ENCODE measurements at places on chromosomes 6 and 20. TPM values are rescaled to one million over a fixed set of nuclear protein-coding genes. Genes with fewer than 3 reads are reported as not detected.

- H3K36me3 ChIP-seq = peaks cover 40% of the 10 kb centered on the region
- H3K4me1 ChIP-seq = peaks cover 40% of the 10 kb centered on the region
- peak overlapping the region; percentile 98 for H3K4me3 ChIP-seq
- DNase-seq = peak; percentile 39
- H3K27me3 ChIP-seq = no peaks in the 10 kb centered on the region
These were observed 880 bp downstream of the ADNP start for GRCh38 chr20:50930139-50930975.

GRCh38 chr6:96520171-96521115 is 1.2 kb upstream of the UFL1 start:
- no peaks in the 10 kb centered on the region for H3K27me3 ChIP-seq
- no peak for DNase-seq
- H3K4me3 ChIP-seq = peak overlapping the region; percentile 98
- H3K4me1 ChIP-seq = peaks cover 15% of the 10 kb centered on the region
- peak overlapping the region; percentile 38 for H3K27ac ChIP-seq

DNA sequence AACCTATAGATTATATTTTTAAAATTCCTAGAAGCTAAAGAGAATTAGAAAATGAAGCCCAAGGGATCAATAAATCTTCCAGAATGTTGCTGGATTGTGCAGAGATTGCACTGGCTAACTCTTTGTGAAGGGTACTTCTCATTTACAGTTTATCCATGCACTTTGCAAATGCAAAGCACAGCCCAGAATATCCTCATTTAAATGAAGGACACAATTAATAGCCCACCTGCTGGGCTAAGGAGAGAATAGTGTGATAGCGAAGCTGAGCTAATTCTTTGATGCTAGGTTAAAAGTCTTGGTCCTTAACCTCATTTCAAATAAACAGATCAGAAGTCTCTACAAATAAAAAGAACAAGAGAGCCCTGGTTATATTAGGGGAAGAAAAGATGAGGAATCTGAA is 72.5 kb downstream of the SMPDL3A start:
- no peaks in the 10 kb centered on the region for H3K36me3 ChIP-seq
- DNase-seq = no peak
- peaks cover 2% of the 10 kb centered on the region for H3K27me3 ChIP-seq
- no peak overlapping the region for H3K27ac ChIP-seq

GRCh38 chr6:97316978-97317377 is 34.0 kb upstream of the MMS22L start:
- H3K36me3 ChIP-seq = no peaks in the 10 kb centered on the region
- no peak overlapping the region for H3K4me3 ChIP-seq
- H3K27me3 ChIP-seq = no peaks in the 10 kb centered on the region
- no peak for DNase-seq

- no peak overlapping the region for H3K4me3 ChIP-seq
- H3K27ac ChIP-seq = no peak overlapping the region
- no peaks in the 10 kb centered on the region for H3K36me3 ChIP-seq
- H3K27me3 ChIP-seq = peaks cover 9% of the 10 kb centered on the region
These were observed 16.8 kb downstream of the SIRPA start for GRCh38 chr20:1912053-1912452.

GRCh38 chr6:45185403-45186251 is 142.5 kb upstream of the RUNX2 start:
- no peaks in the 10 kb centered on the region for H3K36me3 ChIP-seq
- no peak overlapping the region for H3K4me3 ChIP-seq
- H3K4me1 ChIP-seq = peaks cover 27% of the 10 kb centered on the region
- no peak overlapping the region for H3K27ac ChIP-seq

- H3K4me1 ChIP-seq = peaks cover 35% of the 10 kb centered on the region
- H3K27me3 ChIP-seq = peaks cover 79% of the 10 kb centered on the region
- H3K4me3 ChIP-seq = peak overlapping the region; percentile 80
- H3K36me3 ChIP-seq = peaks cover 24% of the 10 kb centered on the region
- DNase-seq = no peak
- H3K27ac ChIP-seq = no peak overlapping the region
These were observed 2.2 kb downstream of the TFAP2A start for GRCh38 chr6:10412461-10413261.

GRCh38 chr20:62241506-62241905 is 3.2 kb downstream of the OSBPL2 start:
- H3K27ac ChIP-seq = peak overlapping the region; percentile 46
- no peak for DNase-seq
- H3K27me3 ChIP-seq = no peaks in the 10 kb centered on the region
- no peak overlapping the region for H3K4me3 ChIP-seq
- H3K36me3 ChIP-seq = no peaks in the 10 kb centered on the region
- peaks cover 47% of the 10 kb centered on the region for H3K4me1 ChIP-seq

- DNase-seq = no peak
- H3K4me3 ChIP-seq = no peak overlapping the region
- H3K27me3 ChIP-seq = no peaks in the 10 kb centered on the region
- peaks cover 5% of the 10 kb centered on the region for H3K4me1 ChIP-seq
- no peak overlapping the region for H3K27ac ChIP-seq
- H3K36me3 ChIP-seq = no peaks in the 10 kb centered on the region
These were observed 32.9 kb downstream of the PNLDC1 start for GRCh38 chr6:159832946-159833345.

DNA sequence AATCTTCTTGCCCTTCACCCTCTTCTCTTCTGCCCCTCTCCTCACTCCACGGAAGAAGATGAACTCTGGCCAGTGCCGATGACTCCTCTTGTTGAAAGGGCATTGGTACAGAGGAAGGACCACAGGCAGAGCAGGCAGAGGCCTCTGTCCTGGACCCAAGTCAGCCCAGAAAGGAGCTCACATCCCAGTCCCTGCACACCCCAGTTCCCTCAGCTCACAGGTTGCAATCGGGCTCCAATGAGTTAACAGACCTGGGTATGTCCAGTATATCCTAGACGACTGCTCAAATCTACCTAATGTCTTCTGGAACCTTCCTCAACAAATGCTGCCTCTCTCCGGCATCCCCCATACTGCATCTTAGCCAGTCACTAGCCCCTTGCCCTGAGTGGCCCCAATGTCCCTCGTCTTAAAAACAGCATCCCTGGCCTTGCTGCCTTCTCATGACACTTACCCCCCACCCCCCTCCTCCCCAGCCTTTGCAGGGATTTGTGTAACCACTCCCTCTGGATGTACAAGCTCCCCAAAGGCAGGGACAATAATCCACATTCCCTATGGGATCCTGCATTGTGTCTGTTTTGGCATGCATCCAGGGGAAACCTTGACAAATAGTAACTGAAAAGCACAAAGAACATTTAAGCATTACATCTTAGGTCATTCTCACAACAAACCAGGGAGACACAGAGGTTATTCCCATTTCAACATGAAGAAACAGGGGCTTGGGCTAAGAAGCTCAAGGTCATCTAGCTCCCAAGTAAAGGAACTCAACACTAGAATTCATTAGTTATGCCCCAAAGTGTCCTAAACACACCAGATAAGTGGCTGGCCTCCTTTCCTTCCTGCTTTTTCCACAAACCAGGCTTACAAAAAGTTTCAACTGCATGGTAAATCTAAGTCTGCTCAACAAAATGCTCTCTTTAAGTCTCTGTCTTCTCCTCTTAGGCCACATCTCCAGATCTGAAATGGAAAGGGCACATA is 45.1 kb downstream of the TRERF1 start:
- H3K27me3 ChIP-seq = no peaks in the 10 kb centered on the region
- DNase-seq = no peak
- no peak overlapping the region for H3K4me3 ChIP-seq

- no peaks in the 10 kb centered on the region for H3K36me3 ChIP-seq
- DNase-seq = no peak
- H3K4me3 ChIP-seq = no peak overlapping the region
- H3K4me1 ChIP-seq = no peaks in the 10 kb centered on the region
- no peak overlapping the region for H3K27ac ChIP-seq
These were observed 18.6 kb upstream of the NKAIN2 start for GRCh38 chr6:123785039-123785438.

DNA sequence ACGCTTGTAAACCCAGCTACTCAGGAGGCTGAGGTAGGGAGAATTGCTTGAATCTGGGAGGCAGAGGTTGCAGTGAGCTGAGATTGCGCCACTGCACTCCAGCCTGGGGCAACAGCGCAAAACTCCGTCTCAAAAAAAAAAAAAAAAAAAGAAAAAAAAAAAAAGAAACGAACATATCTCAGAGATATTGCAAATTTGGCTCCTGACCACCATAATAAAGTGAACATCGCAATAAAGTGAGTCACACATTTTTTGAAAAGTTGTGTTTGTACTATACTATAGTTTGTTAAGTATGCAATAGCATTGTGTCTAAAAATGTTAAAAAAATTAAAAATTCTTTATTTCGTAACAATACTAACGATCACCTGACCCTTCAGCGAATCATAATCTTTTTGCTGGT is 13.3 kb downstream of the RSPH9 start:
- H3K27ac ChIP-seq = no peak overlapping the region
- no peak for DNase-seq
- peaks cover 8% of the 10 kb centered on the region for H3K4me1 ChIP-seq

GRCh38 chr6:89542866-89543265 is 95.7 kb downstream of the LYRM2 start:
- H3K36me3 ChIP-seq = no peaks in the 10 kb centered on the region
- DNase-seq = no peak
- no peaks in the 10 kb centered on the region for H3K27me3 ChIP-seq
- H3K27ac ChIP-seq = no peak overlapping the region

DNA sequence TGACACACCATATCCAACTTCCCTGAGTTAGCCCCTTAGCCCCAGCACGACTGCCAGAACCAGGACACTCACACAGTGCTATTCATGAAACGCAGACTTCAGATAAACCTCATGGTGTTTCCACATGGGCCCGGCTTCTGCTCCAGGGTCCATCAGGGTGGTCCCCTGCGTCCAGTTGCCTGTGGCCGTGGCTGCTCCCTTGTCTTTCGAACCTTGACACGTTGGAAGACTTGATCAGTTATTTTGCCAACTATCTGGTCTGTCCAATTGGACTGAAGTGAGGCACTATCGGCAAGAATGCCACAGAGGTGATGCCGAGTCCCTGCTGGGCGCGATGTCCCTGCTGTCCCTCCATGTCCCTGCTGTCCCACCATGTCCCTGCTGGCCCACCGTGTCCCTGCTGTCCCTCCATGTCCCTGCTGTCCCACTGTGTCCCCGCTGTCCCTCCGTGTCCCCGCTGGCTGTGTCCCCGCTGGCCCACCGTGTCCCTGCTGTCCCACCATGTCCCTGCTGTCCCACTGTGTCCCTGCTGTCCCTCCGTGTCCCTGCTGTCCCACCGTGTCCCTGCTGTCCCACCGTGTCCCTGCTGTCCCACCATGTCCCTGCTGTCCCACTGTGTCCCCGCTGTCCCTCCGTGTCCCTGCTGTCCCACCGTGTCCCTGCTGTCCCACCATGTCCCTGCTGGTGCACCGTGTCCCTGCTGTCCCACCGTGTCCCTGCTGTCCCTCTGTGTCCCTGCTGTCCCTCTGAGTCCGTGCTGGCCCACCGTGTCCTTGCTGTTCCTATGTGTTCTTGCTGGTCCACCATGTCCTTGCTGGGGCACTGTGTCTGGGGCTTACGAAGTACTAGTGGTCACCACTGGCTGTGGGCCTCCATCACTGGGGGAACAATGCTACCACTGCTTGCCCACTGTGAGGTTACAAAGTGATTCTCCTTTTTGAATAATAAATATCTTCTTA is 251.4 kb downstream of the DLL1 start:
- no peaks in the 10 kb centered on the region for H3K4me1 ChIP-seq
- no peak overlapping the region for H3K27ac ChIP-seq
- H3K27me3 ChIP-seq = no peaks in the 10 kb centered on the region
- DNase-seq = no peak
- H3K4me3 ChIP-seq = no peak overlapping the region
- H3K36me3 ChIP-seq = peaks cover 3% of the 10 kb centered on the region

DNA sequence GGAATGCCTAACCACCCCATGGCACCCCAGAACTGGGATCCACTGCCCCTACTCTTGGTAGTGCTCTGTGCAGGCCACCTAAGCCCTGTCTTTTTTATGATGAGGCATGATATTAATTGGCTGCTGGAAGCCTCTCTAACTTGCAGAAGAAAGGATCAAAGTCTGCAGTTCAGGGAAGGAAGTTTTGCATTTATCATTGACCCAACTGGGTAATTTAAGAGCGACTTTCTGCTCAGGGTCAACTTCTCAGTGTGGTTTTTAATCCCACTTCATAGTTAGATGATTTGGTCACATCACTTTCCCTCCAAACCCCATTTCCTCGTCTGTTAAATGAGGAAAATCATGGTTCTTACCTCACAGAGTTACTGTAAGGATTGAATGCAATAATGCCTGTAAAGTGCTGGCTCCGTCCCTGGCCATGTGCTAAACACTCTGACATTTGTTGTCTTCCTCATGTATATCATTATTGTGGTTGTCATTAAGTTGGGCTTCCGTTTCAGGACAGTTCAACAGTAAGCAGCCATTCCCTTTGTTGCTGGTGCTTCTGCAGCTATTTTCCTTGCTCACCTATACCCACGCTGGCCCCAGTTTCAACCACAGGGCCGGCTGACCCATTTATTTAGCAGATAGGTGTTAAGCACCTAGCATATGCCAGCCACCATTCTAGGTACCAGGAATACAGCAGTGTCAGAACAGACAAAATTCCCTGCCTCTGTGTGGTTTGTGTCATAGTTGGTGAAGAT is 14.2 kb downstream of the E2F3 start:
- no peak overlapping the region for H3K27ac ChIP-seq
- no peak overlapping the region for H3K4me3 ChIP-seq
- DNase-seq = peak; percentile 22
- no peaks in the 10 kb centered on the region for H3K27me3 ChIP-seq

- no peaks in the 10 kb centered on the region for H3K36me3 ChIP-seq
- H3K27me3 ChIP-seq = peaks cover 26% of the 10 kb centered on the region
- H3K4me3 ChIP-seq = no peak overlapping the region
- no peaks in the 10 kb centered on the region for H3K4me1 ChIP-seq
- H3K27ac ChIP-seq = no peak overlapping the region
These were observed 101.5 kb downstream of the SYCP2 start for GRCh38 chr20:59831916-59832270.

GRCh38 chr6:18753076-18753475 is 365.9 kb downstream of the RNF144B start:
- H3K27ac ChIP-seq = no peak overlapping the region
- no peak overlapping the region for H3K4me3 ChIP-seq
- no peaks in the 10 kb centered on the region for H3K27me3 ChIP-seq
- no peaks in the 10 kb centered on the region for H3K4me1 ChIP-seq

KCNK16 gene
- total RNA-seq = not detected

BEND6 gene
- total RNA-seq = not detected

TNXB gene
- total RNA-seq = 5.2 TPM

PPP1R16B gene
- total RNA-seq = 111 TPM

LEMD2 gene
- total RNA-seq = 51.4 TPM

SMOC2 gene
- total RNA-seq = not detected

HSD17B8 gene
- 36.1 TPM for total RNA-seq

MATN4 gene
- total RNA-seq = 0.70 TPM
